ENCODE measurements at places on chromosomes 2 and 18.
A peak's percentile ranks its signal among the peaks of the same experiment; 100 is the strongest.

DNA sequence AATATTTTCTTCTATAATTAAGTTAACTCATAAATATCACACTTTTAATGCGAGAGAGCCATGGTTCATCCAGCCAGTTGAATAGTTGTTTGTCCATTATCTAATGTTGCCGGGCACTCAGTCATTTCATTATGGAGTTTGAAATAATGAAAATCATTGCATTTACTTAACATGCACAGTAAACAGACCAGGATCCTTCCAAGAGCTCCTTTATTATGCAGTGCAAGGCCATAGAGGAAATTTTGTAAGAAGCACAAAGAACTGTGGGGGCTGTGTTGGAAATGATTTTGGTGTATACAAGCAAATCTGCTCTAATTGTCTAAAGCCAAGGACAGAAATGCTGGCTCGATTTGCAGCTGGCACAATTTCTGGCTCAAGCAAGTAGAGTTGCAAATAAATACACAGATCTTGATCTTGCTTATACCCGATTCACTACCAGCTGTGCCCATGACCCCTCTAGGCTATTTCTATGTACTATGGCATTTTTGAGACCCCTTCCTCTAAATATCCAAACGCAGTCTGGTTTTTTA, 400.3 kb upstream of the HNRNPA3 start:
- DNase-seq: no peak

GRCh38 chr2:232022718-232023117, 61.2 kb downstream of the DIS3L2 start:
- peak; percentile 8 for DNase-seq

- DNase-seq: no peak
These were observed 456.2 kb downstream of the SPAG16 start for GRCh38 chr2:213740453-213740852.

GRCh38 chr18:26424428-26425147, 123.8 kb downstream of the KCTD1 start:
- DNase-seq: no peak

GRCh38 chr2:194819367-194819766, 837.7 kb upstream of the SLC39A10 start:
- no peak for DNase-seq

GRCh38 chr2:31089645-31090044, 48.6 kb downstream of the GALNT14 start:
- no peak for DNase-seq

- no peak for DNase-seq
These were observed 35.0 kb downstream of the GLI2 start for GRCh38 chr2:120770641-120771040.

DNA sequence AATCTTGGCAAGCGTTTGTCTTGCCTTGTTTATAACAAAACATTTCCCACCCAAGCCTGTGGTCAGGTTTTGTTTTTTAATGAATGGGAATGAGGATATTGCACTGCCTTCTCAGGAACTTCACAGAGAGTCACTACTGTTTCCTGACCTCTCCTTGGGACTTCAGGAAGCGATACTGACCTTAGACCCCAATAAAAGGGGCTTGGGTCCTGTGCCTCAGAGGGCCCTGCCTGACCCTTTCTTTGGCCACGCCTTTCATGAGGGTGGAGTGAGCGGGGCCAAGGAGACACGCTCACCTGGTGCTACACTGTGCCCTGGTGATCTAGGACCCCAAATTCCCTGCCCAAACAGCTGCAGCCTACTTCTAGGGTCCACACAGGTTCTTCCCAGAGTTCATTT, 92.8 kb upstream of the TGFA start:
- DNase-seq: no peak

GRCh38 chr18:41395695-41396094, 559.3 kb upstream of the PIK3C3 start:
- DNase-seq: no peak

- DNase-seq: no peak
These were observed 103.6 kb downstream of the KYNU start for GRCh38 chr2:142981069-142981378.

DNA sequence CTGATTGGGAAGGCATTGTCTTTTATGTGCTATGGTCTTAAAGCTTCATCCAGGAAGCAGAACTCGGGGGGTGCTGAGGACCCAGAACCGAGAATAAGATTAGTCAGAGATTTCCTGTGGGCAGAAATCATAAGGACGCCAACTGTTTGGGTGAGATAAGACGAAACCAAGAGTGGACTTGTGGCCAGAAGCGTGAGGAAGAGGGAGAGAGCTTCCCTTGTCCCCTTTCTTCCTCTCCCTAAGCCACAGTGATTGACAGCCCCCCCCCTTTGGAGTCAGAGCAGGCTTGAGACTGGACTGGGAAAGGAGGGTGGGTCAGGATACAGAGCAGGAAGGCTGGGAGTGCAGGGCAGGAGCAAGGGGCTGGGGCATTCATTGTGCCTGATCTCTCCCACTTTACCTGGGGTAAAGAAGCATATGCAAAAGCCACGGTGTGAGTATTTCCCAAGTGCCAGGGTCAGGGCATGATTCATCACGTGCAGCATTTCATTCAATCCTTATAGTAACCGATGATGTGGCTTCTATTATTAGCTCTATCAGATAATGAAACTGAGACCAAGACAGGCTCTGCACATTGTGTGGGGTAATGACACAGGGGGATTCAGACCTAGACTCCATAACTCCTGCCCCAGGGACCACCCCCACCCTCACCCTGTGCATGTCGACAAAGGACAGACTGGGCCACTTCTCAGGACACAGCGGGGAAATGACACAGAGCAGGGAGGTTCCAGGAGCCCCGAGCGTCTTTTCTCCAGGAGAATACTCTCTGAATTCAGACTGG, 3.0 kb upstream of the IL1RN start:
- DNase-seq: peak; percentile 62

- no peak for DNase-seq
These were observed 24.2 kb upstream of the KLF11 start for GRCh38 chr2:10019174-10019573.

GRCh38 chr18:59917422-59917821, 17.6 kb downstream of the PMAIP1 start:
- DNase-seq: peak; percentile 32

- DNase-seq: peak; percentile 87
These were observed 19.5 kb downstream of the RBM44 start for GRCh38 chr2:237818066-237818473.

GRCh38 chr2:71617266-71617665, 163.9 kb downstream of the DYSF start:
- DNase-seq: no peak

DNA sequence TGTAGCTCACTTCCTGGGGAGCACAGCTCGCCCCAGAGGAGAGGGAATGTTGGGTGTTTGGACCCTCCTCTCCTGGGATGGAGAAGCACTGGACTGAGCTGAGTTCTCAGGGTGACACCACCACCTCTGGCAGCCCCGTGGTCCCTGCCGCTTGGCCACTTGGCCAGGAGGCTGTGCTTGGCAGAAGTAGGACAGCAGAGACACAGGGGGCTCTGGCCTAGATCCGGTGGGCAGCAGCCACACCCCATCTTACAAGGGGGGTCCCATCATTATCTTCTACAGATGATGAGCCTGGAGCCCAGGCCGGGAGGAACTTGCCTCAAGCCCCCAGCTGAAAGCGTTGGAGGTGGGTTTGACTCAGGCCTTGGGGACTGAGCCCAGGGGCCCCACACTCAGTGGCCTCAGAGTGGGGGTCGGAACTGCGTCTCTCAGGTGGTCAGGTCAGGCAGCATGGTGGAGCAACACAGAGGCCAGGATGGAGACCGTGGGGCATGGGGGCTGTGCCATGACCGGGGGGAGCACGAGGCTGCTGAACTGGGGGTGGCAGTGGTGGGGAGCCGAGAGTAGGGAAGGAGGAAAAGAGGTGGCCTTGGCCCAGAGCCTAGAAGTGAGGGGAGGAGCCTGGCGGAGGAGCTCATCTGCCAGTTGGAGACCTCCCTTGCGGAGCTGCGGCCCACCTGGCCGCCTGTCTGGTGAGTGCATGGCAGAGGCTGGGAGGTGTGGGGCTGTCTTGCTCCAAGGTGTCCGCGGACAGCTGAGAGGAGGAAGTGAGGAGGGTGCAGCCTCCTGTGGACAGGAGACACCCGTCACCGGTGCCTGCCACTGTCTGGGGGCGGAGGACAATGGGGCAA, 63.6 kb upstream of the HDAC4 start:
- no peak for DNase-seq

DNA sequence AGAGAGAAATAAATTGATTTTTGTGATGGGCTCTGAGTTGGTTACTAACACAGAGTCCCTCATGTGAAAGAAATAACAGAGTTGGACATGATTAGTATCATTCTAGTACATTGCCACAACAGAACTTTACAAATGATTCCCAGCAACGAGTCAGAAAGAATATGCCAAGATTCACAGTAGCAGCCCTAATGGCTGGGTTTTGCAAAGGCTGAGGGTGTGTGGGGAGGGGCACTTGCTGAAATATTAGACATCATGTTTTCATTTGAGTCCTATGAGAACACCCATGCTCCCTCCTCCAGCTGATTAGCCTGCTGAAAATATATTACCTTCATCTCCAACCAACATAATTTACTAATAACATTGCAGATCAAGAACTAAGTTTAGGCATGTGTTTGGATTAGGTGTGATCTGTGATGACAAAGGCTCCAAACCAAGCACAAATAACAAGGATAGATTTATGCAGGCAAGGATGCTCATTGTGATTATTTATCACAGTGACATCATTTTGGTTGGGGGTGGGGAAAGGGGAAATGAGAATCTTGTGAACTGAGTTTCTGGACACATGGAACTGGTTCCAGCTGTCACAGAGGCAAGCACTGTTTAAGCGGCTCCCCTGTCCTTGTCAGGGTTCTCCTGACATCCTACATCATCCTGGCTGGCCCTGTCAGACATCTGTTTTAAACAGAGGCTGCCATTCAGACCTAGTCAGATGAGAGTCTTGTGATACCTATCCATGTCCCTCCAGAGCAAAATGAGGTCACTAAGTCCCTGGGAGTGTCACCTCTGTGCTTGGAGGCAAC, 205.8 kb upstream of the NCKAP5 start:
- DNase-seq: peak; percentile 13

DNA sequence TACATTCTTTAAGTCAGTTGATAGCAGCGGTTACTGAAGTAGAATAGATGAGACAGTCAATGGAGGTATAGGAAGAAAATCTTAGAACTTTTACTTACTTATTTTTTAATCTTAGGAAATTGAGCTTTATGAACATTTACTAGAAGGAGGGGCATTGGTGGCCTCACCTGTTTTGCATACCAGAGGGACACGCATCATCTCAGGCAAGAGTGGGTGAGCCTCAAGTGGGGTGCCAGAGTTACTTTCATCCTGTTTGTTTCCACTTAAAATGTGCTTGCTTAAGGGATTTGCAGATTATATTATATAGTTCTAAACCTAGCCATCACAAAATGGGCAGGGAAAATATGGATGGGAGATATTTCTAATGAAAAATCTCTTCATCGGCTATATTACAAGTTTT, 61.6 kb downstream of the WDR7 start:
- DNase-seq: no peak

DNA sequence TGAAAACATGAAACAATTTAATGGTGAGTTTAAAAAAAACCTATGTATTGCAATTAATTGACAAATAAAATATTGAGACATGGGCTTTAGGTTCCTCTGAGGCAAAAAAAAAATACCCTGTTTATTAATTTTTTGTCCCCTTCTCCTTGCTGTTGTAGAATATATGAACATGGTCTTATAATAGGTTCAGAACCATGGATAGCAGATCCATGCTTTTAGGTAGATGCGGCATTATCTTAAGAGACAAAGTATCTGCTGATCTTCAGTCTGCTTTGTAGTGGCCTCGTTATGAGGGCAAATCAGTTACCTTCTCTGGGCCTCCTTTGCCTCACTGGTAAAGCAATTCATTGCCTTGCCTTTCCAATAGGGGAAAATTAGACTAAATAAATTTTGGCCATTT, 850.7 kb downstream of the NRXN1 start:
- no peak for DNase-seq

- DNase-seq: no peak
These were observed 35.4 kb upstream of the DARS1 start for GRCh38 chr2:136020831-136021230.

DNA sequence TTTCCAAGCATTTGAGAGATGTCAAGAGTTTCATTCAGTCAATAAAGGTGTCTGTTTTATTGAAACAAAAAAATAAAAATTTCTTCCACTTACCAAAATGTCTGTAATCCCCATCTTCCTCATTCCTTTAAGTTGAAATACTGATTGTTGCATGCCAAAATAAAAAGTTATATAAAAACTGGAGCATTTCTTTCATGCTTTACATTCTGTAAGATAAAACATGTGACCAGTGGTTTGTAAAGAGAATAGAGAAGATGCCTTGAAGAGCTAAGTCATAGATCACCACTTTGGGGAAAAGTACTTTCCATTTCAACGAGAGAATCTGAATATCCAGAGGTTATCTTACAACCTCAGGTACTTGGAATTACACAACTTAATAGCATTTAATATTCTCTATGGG, 35.9 kb upstream of the MYO1B start:
- DNase-seq: peak; percentile 76

GRCh38 chr2:181185948-181186347, 205.5 kb downstream of the UBE2E3 start:
- peak; percentile 50 for DNase-seq

GRCh38 chr18:75779450-75779849, 351.9 kb upstream of the SMIM21 start:
- no peak for DNase-seq

GRCh38 chr2:137316075-137316474, 550.7 kb downstream of the THSD7B start:
- DNase-seq: peak; percentile 13

- peak; percentile 5 for DNase-seq
These were observed 26.8 kb downstream of the SERPINB4 start for GRCh38 chr18:63617049-63617914.

- peak; percentile 19 for DNase-seq
These were observed 457.7 kb downstream of the CBLN2 start for GRCh38 chr18:72086421-72086820.

- peak; percentile 48 for DNase-seq
These were observed 230.7 kb upstream of the CCDC68 start for GRCh38 chr18:55189972-55190371.

GRCh38 chr2:192390401-192390800, 195.7 kb upstream of the TMEFF2 start:
- no peak for DNase-seq

DNA sequence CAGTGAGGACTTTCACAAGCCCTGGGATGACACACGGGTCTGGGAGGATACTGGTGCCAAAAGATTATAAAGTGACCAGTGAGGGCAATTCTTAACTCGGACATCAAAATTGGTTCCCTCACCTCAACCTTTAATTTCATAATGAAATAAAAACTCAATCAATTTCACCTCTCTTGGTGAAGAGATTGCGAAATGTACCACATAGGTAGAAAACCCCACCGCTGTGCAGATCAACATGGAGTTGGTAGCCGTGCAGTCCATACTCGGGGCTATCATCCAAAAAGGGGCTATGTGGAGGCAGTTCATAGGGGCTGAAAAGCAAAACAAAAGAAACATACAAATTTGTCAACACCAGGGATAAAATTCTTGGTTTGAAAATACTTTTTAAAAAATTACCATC, 24.4 kb downstream of the FBXO15 start:
- DNase-seq: no peak

- DNase-seq: no peak
These were observed 84.2 kb downstream of the GAREM1 start for GRCh38 chr18:32386471-32386870.

DNA sequence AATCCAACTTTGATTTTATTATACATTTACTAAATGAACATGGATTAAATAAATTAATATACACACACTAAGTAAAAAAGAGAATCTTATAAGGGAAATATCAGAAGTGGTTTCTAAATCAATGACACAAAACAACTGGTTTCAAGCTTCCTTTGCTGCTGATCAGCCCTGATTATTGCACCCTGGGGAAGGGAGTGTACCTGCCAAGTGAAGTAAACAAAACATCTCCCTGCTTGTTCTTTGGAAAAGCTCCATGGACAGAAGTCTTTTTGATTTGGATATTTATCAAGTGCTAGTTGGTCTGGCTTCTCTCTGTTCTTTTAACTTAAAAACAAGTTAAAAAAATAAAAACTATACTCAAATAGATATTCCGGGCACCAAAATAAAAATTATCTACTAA, 190.1 kb downstream of the PDE11A start:
- DNase-seq: no peak
